Naive thymus-derived CD4-positive, alpha-beta T cell (primary cell): ENCODE measurements at places on chromosomes 3 and 15. TPM values are rescaled to one million over a fixed set of nuclear protein-coding genes. Genes with fewer than 3 reads are reported as not detected.

GRCh38 chr15:39580485-39581241, at the start of gene THBS1:
THBS1 (plus strand) TSS chr15:39581079; CDS start chr15:39581858, 779 bp downstream.
- H3K4me3 ChIP-seq = peak within 1 kb of the TSS; percentile 26
- H3K27me3 ChIP-seq = no peaks in the 10 kb centered on the region
- no peak for DNase-seq
- H3K4me1 ChIP-seq = no peaks in the 10 kb centered on the region
- no peaks in the 10 kb centered on the region for H3K36me3 ChIP-seq
- H3K27ac ChIP-seq = no peak within 1 kb of the TSS

DNA sequence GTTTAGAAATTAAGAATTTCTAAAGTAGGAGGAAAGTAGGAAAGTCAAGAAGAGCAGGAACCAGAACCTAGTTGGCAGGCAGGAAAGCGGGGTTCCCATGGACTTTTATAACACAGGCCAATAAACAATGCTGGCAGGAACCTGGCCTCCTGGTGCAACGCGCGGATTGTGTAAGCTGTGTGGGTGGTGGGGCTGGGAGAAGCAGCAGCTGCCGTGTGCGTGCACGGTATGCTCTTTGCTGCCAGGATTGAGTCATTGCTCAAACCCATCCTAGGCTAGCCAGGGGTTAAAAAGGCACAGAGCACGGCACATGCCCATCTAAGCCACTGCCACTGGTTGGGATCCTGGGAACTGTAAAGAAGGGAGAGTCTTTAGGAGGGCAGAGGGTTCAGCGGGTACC, 209.9 kb upstream of the RGMA start:
- no peak overlapping the region for H3K4me3 ChIP-seq
- H3K4me1 ChIP-seq = no peaks in the 10 kb centered on the region
- no peak for DNase-seq
- H3K27ac ChIP-seq = no peak overlapping the region
- no peaks in the 10 kb centered on the region for H3K27me3 ChIP-seq

DNA sequence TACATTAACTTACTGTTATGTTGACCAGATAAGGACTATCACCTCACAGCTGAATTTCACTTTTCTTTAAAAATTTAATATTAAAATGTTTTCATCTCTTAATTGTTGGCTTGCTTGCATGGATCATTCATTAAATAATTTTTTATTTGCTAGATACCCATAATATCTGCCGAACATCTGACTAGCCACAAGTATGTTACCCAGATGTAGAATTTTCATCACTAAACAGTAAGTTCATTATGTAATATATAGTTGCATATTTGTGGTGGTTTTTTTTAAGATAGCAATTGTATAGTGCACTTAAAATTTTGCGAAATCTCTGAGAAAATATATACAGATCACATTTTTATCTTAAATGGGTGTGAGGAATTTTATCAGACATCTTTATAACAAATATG, 190.4 kb downstream of the MBNL1 start:
- no peaks in the 10 kb centered on the region for H3K27me3 ChIP-seq
- peaks cover 66% of the 10 kb centered on the region for H3K36me3 ChIP-seq
- no peak for DNase-seq
- no peak overlapping the region for H3K4me3 ChIP-seq
- no peak overlapping the region for H3K27ac ChIP-seq

GRCh38 chr3:186452517-186452916, 90.5 kb upstream of the DGKG start:
- no peak for DNase-seq
- no peaks in the 10 kb centered on the region for H3K36me3 ChIP-seq
- H3K27ac ChIP-seq = no peak overlapping the region
- no peaks in the 10 kb centered on the region for H3K4me1 ChIP-seq
- H3K27me3 ChIP-seq = no peaks in the 10 kb centered on the region

- H3K4me3 ChIP-seq = no peak overlapping the region
- peaks cover 7% of the 10 kb centered on the region for H3K4me1 ChIP-seq
- no peak for DNase-seq
- no peaks in the 10 kb centered on the region for H3K36me3 ChIP-seq
- H3K27me3 ChIP-seq = peaks cover 59% of the 10 kb centered on the region
- no peak overlapping the region for H3K27ac ChIP-seq
These were observed 9.6 kb upstream of the FOXB1 start for GRCh38 chr15:59994526-59994887.

- DNase-seq = no peak
- H3K27ac ChIP-seq = no peak overlapping the region
- H3K4me3 ChIP-seq = no peak overlapping the region
- H3K27me3 ChIP-seq = no peaks in the 10 kb centered on the region
These were observed 85.6 kb downstream of the SEC22A start for GRCh38 chr3:123287051-123287961.

DNA sequence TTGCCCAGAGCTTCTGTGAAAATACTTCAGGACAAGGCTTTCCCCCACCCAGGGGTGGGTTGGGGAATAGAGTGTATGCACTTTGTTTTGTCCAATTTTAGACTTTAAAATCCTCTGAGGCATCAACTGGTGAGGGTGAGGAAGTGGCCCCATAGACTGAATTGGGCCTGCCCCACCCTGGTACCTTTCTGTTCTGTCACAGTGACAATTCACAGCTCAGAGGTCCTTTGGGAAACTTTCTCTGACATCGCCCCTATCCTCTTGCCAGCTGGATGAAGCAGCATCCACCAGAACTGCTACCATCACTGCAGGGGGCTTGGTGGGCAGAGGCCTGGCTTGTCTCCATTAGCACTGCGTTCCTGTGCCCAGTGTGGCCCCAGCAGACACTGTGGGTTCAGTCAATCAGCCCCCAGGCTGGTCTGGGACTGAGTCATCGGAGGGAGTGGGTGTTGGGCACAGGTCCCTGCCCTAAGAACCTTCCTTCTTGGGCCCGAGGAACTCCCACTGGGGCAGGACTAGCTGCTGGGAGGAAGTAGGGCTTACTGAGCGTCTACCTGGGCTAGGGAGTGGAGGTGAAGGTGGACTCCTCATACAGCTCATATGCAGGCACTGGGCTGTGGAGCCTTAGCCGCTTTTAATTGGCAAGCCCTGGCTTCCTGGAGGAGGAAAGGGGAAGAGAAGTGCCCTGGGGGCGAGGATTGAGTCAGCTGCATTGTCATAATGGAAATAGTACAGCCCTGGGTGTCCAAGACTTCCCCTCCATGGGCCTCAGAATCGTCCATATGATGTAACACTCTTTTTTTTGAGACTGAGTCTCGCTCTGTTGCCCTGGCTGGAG, 1.5 kb upstream of the PPM1M start:
- H3K27me3 ChIP-seq = no peaks in the 10 kb centered on the region
- DNase-seq = no peak
- peaks cover 17% of the 10 kb centered on the region for H3K36me3 ChIP-seq
- H3K4me3 ChIP-seq = no peak overlapping the region
- peaks cover 75% of the 10 kb centered on the region for H3K4me1 ChIP-seq

DNA sequence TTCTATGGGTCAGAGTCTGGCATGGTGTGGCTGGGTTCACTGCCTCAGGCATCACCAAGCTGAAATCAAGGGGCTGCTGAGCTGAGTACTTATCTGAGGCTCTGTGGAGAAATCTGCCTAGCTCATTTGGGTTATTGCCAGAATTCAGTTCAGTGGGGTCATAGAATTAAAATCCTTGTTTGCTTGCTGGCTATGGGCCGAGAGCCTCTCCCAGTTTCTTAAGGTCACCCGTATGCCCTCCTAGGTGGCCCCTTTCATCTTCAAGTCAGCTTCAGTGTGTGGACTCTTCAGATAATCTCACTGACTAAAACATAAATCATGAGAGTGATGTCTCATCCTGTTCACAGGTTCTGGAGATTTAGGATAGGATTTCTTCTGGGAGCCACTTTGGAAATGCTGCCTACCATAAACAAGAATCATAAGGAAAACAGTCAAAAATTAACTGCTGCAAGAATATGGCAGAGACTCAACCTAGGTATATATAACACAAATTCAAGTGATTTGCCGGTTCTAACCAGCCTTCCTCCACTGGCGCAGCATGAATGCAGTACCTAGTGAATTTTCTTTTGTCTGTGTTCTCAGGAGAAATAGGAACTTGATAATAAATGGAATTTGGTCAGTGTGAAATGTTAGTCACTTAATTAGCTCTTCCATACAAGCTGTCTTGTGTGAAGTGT, 5.3 kb downstream of the CP start:
- H3K4me1 ChIP-seq = no peaks in the 10 kb centered on the region
- no peaks in the 10 kb centered on the region for H3K36me3 ChIP-seq
- H3K4me3 ChIP-seq = no peak overlapping the region
- no peaks in the 10 kb centered on the region for H3K27me3 ChIP-seq
- DNase-seq = no peak
- no peak overlapping the region for H3K27ac ChIP-seq

The IRAK2 gene
- total RNA-seq = 4.7 and 4.8 TPM in 2 replicates

The CHRD gene
- total RNA-seq = not detected
